Activated B cell treated with CpG ODN at 0.5 μM for 24 hours (primary cell): ENCODE measurements at places on chromosomes 2 and 18. TPM values are rescaled to one million over a fixed set of nuclear protein-coding genes. Genes with fewer than 3 reads are reported as not detected.

- DNase-seq: no peak
- no peaks in the 10 kb centered on the region for H3K4me1 ChIP-seq
- no peak overlapping the region for H3K4me3 ChIP-seq
- H3K36me3 ChIP-seq: no peaks in the 10 kb centered on the region
- no peak overlapping the region for H3K27ac ChIP-seq
Measured at GRCh38 chr2:179802051-179802882, 59.1 kb downstream of the ZNF385B start.

- H3K4me3 ChIP-seq: no peak overlapping the region
- H3K4me1 ChIP-seq: no peaks in the 10 kb centered on the region
- H3K27ac ChIP-seq: no peak overlapping the region
- DNase-seq: no peak
- H3K36me3 ChIP-seq: no peaks in the 10 kb centered on the region
- no peaks in the 10 kb centered on the region for H3K27me3 ChIP-seq
Measured at GRCh38 chr2:64462940-64463700, 9.2 kb downstream of the LGALSL start.

CD226 gene
- total RNA-seq: 6.7 and 8.3 TPM in 2 replicates

GKN2 gene
- total RNA-seq: not detected in 2 replicates

- DNase-seq: no peak
- H3K4me1 ChIP-seq: peaks cover 25% of the 10 kb centered on the region
- no peak overlapping the region for H3K4me3 ChIP-seq
- no peak overlapping the region for H3K27ac ChIP-seq
Measured at GRCh38 chr2:69390471-69390870, 3.4 kb upstream of the GFPT1 start.

CLK1 gene
- total RNA-seq: 173 and 203 TPM in 2 replicates

MROH2A gene
- total RNA-seq: not detected in 2 replicates

GRCh38 chr2:96764253-96764637 lies 3.5 kb downstream of the CNNM4 start:
- DNase-seq: peak; percentile 20
- no peaks in the 10 kb centered on the region for H3K27me3 ChIP-seq
- peak overlapping the region; percentile 59 for H3K27ac ChIP-seq

- H3K36me3 ChIP-seq: no peaks in the 10 kb centered on the region
- peaks cover 8% of the 10 kb centered on the region for H3K4me1 ChIP-seq
- H3K27me3 ChIP-seq: no peaks in the 10 kb centered on the region
- no peak for DNase-seq
Measured at GRCh38 chr2:28377195-28377816, 15.4 kb upstream of the FOSL2 start.

DNA sequence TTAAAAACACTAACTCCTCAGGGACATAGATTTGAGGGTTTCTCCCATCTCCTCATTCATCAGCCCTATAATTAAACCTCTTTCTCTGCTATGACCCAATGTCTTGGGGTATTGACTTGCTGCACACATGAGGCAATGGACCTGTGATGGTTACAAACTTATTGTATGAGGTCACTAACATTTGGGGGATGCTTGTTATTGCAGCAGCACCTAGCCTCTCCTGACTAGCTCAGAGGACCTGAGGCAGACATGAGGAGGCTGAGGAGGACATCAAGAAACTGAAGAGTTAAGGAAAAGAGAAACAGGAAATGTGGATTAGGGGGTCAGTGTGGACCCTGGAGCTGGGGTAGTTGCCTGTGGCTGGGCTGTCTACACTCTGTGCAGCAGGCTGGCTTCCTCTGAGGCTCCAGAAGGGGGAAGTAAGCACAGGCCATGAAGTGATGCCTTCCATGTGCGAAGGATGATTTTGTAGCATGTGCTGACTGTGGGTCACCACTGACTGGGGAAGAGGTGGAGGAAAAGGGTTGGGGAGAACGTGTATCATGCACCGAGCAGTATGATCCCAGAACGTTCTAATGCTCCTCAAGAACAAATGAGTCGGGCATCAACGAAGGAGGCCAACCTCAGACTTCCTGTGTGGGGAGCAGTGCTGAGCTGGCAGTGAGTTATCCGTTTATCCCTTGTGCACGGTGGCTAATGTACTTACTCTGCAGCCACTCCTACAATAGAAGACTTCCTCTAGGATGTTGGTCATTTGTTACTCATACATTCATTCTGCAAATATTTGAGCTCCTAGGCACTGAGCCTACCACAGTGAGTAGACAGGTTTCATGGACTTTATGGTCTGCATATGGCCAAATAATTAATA lies 42.1 kb upstream of the RFX8 start:
- H3K4me3 ChIP-seq: no peak overlapping the region
- no peaks in the 10 kb centered on the region for H3K27me3 ChIP-seq
- H3K27ac ChIP-seq: no peak overlapping the region
- H3K36me3 ChIP-seq: no peaks in the 10 kb centered on the region
- no peak for DNase-seq

FAHD2B gene
- 10.0 and 13.5 TPM in 2 replicates for total RNA-seq

- no peaks in the 10 kb centered on the region for H3K36me3 ChIP-seq
- H3K4me3 ChIP-seq: no peak overlapping the region
- no peak overlapping the region for H3K27ac ChIP-seq
Measured at GRCh38 chr2:227453810-227454209, 18.1 kb upstream of the AGFG1 start.

- no peak overlapping the region for H3K4me3 ChIP-seq
- H3K36me3 ChIP-seq: no peaks in the 10 kb centered on the region
- H3K27ac ChIP-seq: no peak overlapping the region
- no peaks in the 10 kb centered on the region for H3K27me3 ChIP-seq
- DNase-seq: no peak
- H3K4me1 ChIP-seq: no peaks in the 10 kb centered on the region
Measured at GRCh38 chr2:140641163-140641562, 1489.7 kb downstream of the LRP1B start.

DNA sequence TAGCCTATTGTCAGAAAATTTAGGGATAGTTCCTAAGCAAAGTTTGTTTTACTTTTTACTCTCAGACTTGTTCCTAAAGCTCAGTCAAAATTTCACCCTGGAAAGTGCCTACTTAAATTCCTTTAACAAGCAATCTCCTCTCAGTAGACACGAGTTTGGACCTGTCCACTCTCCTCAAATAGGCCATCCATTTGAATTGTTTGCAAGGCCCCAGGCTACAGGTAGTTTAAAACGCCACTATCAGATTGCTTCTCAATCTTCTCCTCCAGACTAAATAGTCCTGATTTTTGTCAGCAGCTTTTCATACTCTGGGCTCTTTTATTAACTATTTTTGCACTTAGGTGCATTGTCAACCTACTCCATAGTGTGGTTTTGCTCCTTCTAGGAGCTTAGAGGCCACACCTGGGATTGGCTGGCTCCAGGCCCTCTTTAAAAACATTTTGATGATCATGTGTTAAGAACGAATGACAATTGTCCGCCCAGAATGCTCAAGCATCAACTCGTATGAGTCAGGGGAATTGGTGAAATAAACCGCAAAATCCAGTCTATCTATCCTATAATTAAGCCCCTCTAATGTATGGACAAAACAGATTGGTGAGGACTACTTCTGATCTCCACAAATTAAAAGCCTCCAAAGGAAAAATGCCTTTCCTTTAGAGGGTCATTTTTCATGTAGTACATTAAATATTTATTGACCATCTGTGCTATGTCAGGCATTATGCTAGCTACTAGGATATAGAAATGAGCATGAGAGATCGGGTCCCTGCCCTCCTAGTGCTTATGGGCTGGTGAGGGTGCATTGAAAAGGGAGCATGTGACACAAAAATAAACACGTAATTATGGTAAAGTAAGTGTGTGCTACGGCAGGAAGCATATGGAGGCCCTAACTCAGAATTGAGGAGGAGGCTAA lies 333.8 kb upstream of the TNP1 start:
- no peak overlapping the region for H3K27ac ChIP-seq
- no peaks in the 10 kb centered on the region for H3K36me3 ChIP-seq
- peaks cover 25% of the 10 kb centered on the region for H3K27me3 ChIP-seq
- H3K4me1 ChIP-seq: no peaks in the 10 kb centered on the region
- DNase-seq: no peak
- H3K4me3 ChIP-seq: no peak overlapping the region

- DNase-seq: no peak
- no peaks in the 10 kb centered on the region for H3K27me3 ChIP-seq
- H3K27ac ChIP-seq: no peak overlapping the region
- peaks cover 40% of the 10 kb centered on the region for H3K36me3 ChIP-seq
Measured at GRCh38 chr18:24064391-24065100, 50.0 kb downstream of the TTC39C start.

- DNase-seq: peak; percentile 29
- H3K4me3 ChIP-seq: peak overlapping the region; percentile 70
- no peak overlapping the region for H3K27ac ChIP-seq
- peaks cover 38% of the 10 kb centered on the region for H3K27me3 ChIP-seq
- H3K36me3 ChIP-seq: no peaks in the 10 kb centered on the region
- H3K4me1 ChIP-seq: peaks cover 10% of the 10 kb centered on the region
Measured at GRCh38 chr2:98936353-98937351, 627 bp upstream of the CRACDL start.

DNA sequence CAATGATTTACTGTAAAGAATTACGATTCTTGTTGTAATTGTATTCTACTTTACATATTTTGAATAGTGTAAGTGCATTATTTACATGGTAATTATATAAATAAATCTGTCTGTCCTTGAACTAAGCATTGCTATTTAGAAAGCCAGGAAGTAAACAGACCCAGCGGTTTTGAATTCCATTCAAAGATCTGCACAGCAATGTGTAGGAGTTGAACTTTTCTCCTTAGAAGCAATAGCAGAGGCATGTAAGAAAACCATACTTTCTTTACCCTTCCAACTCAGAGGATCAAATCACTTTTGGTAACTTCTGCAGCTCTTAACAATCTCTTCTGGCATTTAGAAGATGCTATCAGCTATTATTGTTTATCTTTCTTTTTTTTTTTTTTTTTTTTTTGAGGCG lies 109.2 kb upstream of the VRK2 start:
- no peak overlapping the region for H3K4me3 ChIP-seq
- H3K27ac ChIP-seq: no peak overlapping the region
- no peak for DNase-seq
- no peaks in the 10 kb centered on the region for H3K27me3 ChIP-seq
- H3K36me3 ChIP-seq: peaks cover 11% of the 10 kb centered on the region
